ENCODE measurements at places on chromosomes 3 and 15.
A peak's percentile ranks its signal among the peaks of the same experiment; 100 is the strongest.

DNA sequence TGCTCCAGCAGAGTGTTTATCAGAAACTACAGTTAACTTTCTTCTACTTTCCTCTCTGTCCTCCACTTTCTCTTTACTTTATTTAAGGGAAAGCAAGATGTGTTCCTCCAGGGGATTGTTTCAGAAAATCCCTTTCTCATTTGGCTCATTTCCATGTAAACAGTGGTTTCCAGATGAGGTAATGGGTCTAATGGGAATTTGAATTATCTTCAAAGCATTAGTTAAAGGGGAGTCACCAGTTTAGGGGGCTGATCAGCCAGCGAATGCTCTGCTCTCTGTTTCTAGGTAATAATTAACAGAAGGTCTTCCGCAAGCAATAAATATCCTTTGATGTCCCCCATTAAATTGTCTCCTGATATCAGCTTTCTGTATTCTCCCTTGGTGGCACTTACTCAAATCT lies 30.4 kb upstream of the ZNF639 start:
- DNase-seq = no peak

GRCh38 chr3:128084675-128085021 lies 32.4 kb downstream of the SEC61A1 start:
- DNase-seq = no peak

GRCh38 chr3:64008487-64009351 lies 14.6 kb downstream of the PSMD6 start:
- DNase-seq = no peak

- DNase-seq = no peak
Measured at GRCh38 chr3:125202197-125202596, 10.4 kb downstream of the SLC12A8 start.

GRCh38 chr15:31802761-31803160 lies 227.6 kb upstream of the CHRNA7 start:
- DNase-seq = no peak

DNA sequence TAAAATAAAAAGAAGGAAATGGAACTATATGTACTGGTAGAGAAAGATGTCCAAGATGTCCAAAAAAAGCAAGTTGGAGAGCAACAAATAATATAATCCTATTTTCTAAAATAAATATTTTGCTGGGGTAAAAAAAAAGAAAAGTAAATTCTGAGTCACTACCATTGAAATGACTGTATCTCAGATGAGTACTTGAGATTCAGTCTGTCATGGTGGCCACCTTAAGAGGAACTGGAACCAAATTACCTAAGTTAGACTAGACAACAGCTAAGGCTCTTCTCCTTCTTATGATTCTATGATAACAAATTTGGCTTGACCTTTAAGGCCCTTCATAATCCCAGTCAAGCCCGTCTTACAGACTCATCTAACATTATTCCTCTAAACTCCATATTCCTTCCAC lies 270.6 kb upstream of the HES1 start:
- DNase-seq = no peak

GRCh38 chr3:112650482-112650881 lies 9.5 kb upstream of the CCDC80 start:
- no peak for DNase-seq

DNA sequence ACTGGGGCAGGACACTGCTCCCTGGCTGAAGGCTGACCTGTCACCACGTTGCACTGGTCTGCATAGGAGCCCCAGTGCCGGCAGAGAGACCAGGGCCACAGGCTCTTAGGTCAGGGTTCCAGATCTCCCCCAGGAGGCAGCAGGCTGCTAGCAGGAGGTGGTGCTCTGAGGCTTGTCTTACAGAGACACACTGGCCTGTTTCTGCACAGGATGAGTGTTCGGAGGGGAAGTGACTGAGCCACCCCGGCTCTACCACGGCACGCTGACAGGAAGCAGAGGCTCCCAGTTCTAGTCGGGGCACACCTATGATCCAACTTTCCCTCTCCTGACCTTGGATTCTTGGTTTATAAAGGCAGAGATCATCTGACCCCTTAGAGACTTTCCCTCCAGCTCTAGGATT lies 8.6 kb downstream of the FBXL22 start:
- no peak for DNase-seq

DNA sequence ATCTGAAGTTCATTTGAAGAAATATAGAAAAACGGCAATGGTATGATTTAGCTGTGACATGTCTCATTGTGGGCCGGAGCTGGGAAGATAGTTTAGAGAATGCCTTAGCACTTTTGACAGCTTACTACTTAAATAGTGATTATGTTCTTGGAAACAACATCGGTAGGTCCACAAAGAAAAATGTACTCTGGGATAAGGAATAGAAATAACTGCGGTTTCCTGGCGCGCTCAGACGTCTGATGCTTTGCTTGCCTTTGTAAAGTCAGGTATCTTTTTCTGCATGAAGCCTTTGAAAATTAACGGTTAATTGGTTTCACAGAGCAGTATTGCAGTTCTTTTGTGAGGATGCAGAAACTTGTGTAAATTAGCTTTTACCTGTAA lies 1.4 kb downstream of the USP3 start:
- DNase-seq = no peak

- no peak for DNase-seq
Measured at GRCh38 chr3:32226875-32227500, 11.5 kb upstream of the CMTM8 start.

- DNase-seq = no peak
Measured at GRCh38 chr3:1037631-1038030, 55.2 kb upstream of the CNTN6 start.

- DNase-seq = no peak
Measured at GRCh38 chr3:142945023-142945422, 18.5 kb downstream of the PAQR9 start.

DNA sequence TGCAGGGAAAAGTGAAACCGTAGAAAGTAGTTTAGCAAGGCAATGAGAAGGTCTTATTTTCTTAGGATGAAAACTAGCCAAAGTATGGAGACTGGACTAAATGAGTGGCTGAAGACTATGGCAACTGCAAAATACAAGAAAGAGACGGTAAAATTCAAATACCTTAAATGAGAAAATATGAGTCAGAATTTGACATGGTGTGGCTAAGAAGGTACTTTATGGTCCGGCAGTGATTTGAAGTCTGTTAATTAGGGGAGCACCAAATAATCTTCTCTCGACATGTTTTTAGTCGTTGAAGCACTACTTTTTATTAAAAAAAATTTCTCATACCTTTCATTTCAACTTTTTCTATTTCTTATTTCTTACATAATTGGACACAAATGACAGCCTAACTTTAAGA lies 12.8 kb upstream of the CMC1 start:
- DNase-seq = no peak

GRCh38 chr3:62261736-62262135 lies 111.6 kb downstream of the FEZF2 start:
- DNase-seq = no peak

- no peak for DNase-seq
Measured at GRCh38 chr3:86180696-86181095, 810.3 kb downstream of the VGLL3 start.

- peak; percentile 88 for DNase-seq
Measured at GRCh38 chr15:71294251-71294910, 179.1 kb downstream of the THSD4 start.

DNA sequence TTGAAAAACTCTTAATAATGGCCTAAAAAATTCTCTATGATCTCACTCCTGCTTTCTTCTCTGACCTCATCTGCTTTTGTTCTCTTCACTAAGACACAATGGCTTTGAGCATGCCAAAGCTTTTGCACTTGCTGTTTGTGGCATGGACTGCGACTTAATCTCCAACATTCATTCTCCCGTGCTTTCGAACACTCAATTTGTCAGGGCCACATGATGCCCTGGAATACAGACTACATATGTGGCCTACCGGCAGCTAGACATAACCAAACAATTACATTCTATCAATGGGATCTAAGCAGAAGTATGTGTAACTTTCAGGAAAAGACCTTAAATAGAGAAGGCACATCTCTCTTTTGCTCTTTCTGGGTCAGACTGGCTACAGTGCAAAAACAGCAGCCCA lies 506.5 kb downstream of the MAGI1 start:
- DNase-seq = no peak

DNA sequence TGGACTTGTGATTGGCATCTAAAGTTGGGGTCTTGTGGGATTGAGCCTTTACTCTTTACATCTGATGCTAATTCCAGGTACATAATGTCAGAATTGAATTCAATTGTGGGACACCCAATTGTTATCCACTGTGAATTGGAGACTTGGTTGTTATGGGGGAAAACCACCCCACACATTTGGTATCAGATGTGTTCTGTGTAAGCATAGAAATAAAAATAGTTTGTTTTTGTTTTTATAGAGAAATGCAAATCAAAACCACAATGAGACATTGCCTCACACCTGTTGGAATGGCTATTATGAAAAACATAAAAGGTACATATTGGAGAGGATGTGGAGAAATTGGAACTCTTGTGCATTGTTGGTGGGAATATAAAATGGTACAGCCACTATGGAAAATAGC lies 58.5 kb downstream of the CPA3 start:
- DNase-seq = no peak

DNA sequence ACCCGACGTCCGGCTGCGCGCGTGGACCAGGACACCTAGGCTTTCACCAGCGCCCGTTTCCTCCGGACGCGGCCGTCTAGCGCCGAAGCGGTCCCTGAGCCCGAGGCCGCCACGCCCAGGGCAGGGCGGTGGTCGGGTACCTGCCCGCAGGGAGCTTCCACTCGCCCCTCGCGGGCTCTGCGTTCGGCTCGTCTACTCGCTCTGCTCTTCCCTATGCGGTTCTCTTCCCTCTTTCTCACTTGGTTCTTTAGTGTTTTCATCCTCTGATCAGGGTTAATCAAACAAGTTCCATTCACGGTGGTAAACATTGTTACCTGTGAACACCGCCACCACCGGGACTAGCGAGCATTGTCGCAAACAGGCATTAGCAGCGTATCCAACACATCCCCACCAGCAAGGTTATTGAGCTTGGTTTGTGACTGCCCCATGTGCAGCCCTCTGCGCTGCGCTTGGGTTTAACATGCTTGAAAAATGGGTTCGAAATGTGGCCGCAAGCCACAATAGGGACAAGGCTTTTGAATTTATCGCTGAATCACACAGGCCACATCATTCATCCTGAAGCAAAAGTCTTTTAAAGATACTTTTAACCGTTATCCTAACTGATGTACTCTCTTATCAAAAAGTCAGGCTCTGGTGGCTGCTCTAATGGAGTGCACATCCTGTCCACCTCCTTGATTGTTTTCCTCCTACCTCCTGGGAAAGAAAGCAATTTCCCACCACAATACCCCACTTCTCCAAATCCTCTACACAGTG lies 843 bp upstream of the CD47 start:
- no peak for DNase-seq

- no peak for DNase-seq
Measured at GRCh38 chr3:127853681-127854080, 31.4 kb upstream of the MGLL start.

DNA sequence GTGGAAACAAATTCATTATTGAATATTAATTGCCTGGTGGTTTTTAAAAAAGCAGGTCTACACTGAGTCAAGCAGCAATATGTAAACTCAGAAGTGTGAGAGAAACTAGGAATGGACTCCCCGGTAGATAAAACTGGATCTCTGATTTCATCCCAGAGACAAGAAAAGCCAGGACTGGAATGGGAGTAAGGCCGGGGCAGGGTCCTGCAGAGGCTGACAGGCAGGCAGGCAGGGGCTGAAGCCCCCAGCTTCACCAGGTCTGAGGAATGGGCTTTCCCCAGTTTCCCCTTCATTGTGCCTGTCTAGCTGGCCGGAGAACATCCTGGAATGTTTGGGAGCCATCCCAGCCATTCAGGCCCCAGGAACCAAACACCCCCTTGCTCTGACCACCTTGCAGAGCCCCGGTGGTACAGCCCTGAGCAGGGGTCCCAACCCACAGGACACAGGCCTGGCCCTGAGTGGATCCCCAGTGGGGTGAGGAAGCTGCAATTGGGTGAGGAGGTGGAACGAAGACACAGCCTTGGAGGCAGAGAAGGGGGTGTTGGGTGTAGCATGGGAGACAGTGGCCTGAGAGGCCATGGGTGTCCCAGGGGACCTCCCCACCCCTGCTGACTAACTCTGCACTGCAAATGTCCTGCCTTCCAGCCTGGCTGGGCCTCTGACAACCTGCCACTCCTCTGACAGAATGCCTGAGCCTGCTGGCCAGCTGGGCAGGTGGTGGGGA lies 31.7 kb upstream of the XYLB start:
- no peak for DNase-seq

- DNase-seq = no peak
Measured at GRCh38 chr3:193236599-193236998, 4.4 kb upstream of the PLAAT1 start.

- DNase-seq = no peak
Measured at GRCh38 chr3:153305189-153305588, 143.2 kb downstream of the RAP2B start.

DNA sequence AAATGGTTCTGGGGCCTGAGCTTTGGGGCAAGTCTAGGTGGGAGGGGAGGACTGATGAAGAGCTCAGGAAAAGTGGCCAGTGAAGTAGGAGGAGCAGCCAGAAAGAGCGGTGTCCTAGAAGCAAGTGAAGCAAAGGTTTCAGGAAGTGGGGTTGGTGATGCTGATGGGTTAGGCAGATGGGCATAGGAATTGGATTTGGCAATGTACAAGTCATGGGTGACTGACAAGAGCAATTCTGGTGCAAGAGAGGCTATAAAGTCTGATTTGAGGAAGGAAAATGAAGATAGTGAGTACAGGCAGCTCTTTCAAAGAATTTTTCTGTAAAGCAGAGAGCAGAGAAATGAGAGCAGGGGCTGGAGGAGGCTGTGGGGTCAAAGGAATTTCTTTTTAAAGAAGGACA lies 19.7 kb downstream of the ALPK3 start:
- no peak for DNase-seq

DNA sequence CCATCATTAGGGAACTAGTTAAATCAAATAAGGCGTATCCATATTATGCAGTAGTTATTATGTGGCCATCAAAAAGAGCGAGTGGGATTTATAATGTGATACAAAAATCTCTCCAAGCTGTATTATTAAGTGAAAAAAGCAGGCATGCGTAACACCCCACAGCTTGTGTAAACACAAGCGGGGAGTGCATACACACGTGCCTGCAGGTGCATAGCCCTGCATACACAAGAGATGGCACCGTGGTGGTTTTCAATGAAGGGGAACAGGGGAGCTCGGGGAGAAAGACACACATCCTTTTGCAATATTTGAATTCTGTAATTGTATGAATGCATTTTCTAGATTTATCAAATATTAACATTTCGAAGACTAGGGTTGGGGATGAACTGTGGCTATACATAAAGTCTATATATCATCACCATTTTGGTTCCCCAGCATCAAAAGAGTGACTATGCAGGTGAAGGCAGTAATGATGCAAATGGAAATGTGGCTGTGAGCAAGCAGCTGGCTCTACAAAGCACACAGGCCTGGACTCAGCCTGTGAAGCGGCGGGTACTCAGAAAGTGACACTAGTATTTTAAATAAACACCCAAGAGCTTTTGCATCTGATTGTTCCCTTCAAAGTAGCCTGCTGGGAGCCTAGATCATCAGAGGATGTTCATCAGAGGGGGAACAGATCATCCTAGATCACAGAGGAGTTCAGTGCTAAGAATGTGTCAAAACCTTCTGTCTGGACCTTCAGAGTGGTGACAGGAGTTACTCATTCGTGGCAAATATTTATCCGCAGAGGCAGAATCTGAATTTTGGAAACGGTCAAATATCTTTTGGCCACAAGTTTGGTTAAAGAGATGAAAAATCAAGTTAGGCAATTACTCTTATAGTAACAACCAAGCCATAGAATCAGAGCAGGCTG lies 9.4 kb upstream of the KIF7 start:
- DNase-seq = no peak
